ENCODE measurements at places on chromosomes 3 and 15. TPM values are rescaled to one million over a fixed set of nuclear protein-coding genes. Genes with fewer than 3 reads are reported as not detected.
A peak's percentile ranks its signal among the peaks of the same experiment; 100 is the strongest.

DNA sequence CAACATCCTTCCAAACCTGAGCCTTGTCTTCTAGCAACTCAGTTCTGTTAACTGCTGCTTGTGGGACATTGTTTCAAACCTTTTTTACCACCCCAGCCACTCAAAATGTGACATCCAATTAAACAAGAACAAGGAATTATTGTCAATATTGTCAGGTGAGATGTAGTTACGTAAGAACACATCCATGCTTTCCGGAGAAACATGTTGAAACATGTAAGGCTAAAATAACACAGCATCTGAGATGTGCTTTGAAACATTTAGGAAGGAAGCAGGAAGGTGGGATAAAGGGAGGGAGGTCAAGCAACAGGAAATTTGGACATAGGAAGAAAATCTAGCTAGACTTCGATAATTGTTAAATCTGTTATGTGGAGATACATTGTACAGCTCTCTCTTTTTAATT is 50.9 kb upstream of the PRICKLE2 start:
- DNase-seq = no peak

- DNase-seq = no peak
These were observed 36.9 kb downstream of the ITPR1 start for GRCh38 chr3:4529876-4530588.

DNA sequence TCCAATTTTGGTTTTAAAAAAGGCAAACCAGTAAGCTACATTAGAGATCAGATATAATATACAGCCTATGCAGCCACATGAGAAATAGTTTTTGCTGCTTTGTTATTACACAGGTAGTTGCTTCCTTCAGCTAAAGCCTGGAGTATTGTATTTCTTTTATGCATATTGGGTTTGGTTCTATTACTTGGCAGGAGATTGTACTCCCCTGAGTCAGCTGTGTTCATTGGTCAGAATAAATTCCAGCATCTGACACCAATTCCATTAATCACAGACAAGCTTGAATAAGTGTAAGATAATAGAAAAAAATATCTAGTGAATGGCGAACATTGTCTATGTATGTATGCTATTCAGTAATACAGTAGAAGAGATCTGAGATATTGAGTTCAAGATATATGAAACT is 26.1 kb upstream of the ZCWPW2 start:
- no peak for DNase-seq

DNA sequence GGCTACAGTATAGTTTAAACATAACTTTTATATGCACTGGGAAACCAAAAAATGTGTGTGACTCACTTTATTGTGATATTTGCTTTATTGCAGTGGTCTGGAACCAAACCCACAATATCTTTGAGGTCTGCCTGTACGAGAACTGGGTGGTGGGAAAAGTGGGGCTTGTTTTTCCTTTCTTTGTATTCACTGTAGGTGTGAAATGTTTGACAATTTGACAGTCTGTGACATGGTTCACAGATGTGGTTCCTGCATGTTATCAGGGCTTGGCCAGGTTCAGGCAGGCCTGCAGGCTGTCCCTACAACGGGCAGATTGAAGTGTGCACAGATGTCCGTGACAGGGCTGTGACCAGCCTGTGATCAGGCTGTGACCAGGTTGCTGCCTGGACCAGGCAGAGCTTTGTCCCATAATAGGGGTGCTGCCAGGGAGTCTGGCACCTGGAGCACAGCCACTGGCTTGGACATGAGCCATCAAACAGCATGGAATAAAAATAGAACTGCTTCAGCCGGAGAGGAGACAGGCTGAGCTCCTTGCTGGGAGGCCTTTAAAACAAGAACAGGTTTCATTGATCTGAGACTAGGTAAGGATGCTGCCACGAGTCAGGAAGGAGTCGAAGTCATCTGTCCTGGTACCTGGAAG is 61.0 kb downstream of the KLF13 start:
- no peak for DNase-seq

DNA sequence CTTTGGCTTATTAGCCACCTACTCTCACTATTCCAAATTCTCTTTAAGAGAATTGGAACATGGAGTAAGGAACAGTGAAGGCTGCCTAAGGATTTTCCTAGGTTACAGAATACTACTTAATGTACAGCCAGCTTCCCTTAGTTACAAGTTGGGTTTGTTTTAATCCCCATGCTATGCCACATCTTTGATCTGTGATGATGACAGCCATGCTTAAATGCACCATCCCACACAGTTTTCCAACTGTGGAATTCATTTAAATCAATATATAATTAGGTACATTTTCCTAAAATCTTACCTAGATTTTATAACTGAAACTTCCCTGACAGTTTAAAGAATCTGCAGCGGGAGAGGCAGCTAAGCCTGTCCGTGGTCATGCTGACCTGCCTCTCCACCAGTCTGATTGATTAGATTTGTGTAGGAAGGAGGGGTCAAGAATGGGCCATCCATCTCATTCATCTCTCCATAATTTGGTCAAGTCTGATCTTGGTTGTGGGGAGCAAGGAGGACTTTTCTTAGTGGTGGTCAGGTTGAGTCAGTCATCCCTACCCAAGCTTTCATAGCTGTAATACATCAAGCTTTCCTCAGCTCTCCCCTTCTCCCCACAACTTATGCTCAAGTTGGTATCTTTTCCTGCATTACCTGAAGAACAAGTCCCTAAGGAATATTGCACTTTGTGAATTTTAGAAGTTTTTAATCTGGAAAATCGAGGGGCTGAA is 37.1 kb downstream of the RIOX2 start:
- DNase-seq = no peak

DNA sequence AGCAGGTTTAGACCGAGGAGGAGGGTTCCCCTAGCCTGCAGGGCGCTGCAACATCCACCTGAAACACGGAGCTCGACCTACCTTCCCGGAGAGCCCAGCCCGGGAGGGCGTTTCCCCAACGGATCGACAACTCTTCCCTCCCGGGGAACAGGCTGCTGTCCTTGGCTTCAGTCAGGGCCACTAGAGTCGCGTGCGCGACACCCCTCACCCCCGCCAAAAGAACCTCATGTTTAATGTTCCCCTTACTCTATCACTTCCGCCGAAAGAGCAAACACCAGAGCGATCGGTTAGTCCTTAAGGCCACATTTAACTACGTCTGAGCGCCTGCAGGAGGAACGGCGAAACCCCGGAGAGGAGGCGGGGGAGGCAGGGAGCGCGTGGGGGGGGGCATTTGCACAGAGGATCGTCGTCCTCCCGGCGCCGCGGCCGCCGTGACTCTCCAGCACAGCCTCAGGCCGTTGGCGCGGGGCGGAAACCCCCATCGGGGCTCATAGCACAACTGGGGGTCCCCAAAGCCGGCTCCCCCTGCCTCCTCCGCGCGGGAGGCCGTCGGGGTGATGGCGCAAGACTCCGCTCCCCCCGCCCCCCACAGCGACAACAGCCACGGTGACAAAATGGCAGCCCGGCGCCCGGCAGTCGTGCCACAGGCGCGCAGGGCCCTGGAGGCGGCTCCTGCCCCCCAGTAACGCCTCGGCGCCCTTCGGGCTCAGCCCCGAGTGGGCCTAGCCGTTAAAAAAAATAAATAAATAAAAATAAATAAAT is 3.2 kb downstream of the ANP32A start:
- peak; percentile 60 for DNase-seq

- DNase-seq = no peak
These were observed 95.4 kb downstream of the PLOD2 start for GRCh38 chr3:146065573-146066006.

- DNase-seq = no peak
These were observed 41.0 kb downstream of the CD200 start for GRCh38 chr3:112373924-112374323.

The AP3B2 gene
- total RNA-seq = 2.4 TPM

The SNTN gene
- total RNA-seq = not detected
